ENCODE measurements at places on chromosomes 2 and 18.

GRCh38 chr18:35331367-35332087 lies 12.7 kb downstream of the ZNF24 start:
- no peak for DNase-seq

DNA sequence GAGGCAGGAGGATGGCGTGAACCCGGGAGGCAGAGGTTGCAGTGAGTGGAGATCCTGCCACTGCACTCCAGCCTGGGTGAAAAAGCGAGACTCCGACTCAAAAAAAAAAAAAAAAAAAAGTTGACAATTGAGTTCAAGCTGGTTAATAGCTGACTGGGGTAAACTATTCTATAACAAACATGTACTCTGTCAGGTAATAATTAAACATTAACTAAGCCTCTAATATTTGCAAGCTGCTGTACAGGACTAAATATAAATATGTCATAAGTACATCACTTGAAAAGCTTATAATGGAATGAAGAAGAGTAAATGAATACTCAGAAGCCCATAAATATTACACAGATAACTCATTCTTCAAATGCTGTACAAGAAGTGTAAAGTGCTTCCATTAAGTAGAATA lies 190.4 kb upstream of the CRIM1 start:
- DNase-seq, result no peak

DNA sequence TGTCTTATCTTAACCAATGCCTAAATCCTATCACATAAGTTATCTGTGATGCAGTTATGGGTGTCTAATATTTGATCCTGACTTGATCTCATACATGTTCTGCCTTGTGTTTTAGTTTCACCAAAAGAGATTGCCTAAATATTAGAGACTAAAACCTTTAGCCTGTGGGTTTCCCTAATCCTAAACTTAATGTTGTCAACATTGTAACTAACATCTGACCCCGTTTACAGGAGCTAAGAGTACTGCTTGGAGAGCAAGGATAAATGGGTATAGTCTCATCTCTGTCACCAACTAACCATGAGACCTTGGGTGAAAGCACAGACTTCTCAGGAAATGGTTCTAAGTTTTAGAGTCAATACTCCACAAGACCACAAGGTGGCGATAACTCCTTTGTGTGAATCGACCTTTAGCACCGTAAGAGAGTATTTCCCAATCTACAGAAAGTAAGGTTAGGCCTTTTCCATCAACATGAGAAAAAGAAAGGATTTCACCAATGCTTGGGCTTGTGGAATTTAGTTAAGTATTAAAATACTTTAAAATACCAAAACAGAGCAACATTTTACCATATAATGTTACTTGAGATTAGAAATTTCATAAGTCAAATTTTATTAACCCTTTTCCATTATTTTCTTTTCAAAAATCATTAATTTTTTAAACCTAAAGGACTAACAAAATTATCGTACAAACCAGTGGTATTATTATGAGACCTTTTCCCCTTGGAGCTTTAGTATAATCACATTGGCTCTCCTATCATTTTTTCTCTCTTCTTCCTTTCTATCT lies 60.5 kb downstream of the G6PC2 start:
- DNase-seq, result peak; percentile 14

GRCh38 chr2:86052676-86053075 lies 53.0 kb downstream of the POLR1A start:
- no peak for DNase-seq

- no peak for DNase-seq
Observed at GRCh38 chr2:190986221-190986953, 27.6 kb downstream of the STAT1 start.
